ENCODE measurements at places on chromosomes 4 and X.
A peak's percentile ranks its signal among the peaks of the same experiment; 100 is the strongest.

GRCh38 chr4:175824076-175824475, 12.0 kb upstream of the GPM6A start:
- no peak for DNase-seq

- DNase-seq = no peak
These were observed 142.7 kb downstream of the TENM3 start for GRCh38 chr4:182385897-182386296.

DNA sequence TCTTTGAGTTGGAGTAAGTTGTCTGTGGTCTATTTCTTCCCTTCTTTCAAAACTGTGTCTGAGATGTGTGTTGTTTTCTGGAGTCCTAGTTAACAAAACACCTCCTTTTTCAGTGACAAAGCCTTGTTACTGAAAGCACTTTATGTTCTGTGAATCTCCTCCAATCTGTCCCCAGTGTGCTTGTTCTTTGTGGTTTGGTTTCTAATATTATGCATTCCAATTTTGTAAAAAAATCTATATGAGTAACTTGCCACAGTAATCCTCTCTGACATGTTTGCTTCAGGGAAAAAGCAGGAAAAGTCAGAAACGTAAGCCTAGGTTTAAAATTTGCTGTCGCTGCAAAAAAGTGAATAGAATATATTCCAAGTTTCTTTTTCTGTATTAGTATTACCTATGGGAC, 12.4 kb downstream of the PRRG1 start:
- DNase-seq = no peak

DNA sequence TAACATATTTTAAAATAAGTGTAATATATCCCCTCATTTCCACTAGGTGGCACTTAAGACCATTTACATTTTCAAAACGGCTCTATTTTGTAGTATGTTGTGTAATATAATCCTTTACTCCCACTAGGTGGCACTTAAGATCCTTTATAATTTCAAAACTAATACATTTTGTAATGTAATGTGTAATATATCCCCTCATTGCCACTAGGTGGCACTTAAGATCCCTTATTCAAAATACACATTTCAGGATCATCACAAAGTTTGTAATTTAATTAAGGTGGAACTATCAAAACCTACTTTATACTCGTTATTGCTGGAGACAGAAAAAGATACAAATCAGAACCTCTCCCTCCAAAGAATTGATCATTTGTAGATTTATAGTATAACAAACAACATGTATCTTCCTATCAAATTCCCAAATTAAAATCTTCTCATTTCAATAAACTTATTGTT, 132.5 kb downstream of the ARHGAP6 start:
- DNase-seq = peak; percentile 65

- no peak for DNase-seq
These were observed 575 bp downstream of the MAP7D2 start for GRCh38 chrX:20116087-20116576.

DNA sequence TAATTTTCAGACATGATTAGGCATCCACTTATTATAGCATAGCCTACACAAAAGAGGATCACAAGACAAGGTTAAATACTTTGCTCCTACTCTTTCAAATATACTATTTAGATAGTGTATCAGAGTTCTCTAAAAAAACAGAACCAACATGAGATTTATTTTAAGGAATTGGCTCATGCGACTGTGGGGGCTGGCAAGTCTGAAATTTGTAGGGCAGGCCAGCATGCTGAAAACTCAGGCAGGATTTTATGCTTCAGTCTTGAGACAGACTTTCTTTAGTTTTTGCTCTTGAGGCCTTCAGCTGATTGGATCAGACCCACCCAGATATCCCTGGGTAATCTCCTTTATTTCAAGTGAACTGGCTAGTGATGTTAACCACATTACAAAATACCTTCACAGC, 169.5 kb downstream of the MAML3 start:
- no peak for DNase-seq

GRCh38 chr4:33959519-33959918, 2284.8 kb downstream of the ARAP2 start:
- no peak for DNase-seq

DNA sequence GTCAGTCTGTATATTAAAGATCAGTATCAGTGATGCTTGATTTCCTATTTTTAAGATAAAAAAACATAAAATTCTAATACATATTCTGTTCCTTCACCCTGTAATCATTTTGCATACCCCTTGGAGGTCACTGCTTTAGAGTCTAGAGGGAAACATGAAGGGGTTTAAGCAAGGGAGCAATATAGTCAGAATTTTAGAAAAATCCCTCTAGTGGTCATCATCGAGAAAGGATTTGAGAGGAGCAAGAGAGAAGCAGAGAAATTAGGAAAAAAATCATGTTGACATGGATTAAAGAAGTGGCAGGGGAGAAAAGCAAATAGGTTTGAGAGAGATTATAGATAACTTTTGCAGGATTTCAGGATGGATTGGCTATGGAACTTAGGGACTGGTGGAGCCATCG, 11.1 kb downstream of the APEX2 start:
- no peak for DNase-seq

GRCh38 chr4:105470766-105471165, 3.1 kb downstream of the PPA2 start:
- no peak for DNase-seq

- DNase-seq = peak; percentile 53
These were observed 20.3 kb downstream of the MEPE start for GRCh38 chr4:87853108-87853507.

GRCh38 chr4:57492251-57492878, 382.2 kb upstream of the IGFBP7 start:
- no peak for DNase-seq

- peak; percentile 53 for DNase-seq
These were observed 1.6 kb downstream of the KDM6A start for GRCh38 chrX:44874420-44875184.

DNA sequence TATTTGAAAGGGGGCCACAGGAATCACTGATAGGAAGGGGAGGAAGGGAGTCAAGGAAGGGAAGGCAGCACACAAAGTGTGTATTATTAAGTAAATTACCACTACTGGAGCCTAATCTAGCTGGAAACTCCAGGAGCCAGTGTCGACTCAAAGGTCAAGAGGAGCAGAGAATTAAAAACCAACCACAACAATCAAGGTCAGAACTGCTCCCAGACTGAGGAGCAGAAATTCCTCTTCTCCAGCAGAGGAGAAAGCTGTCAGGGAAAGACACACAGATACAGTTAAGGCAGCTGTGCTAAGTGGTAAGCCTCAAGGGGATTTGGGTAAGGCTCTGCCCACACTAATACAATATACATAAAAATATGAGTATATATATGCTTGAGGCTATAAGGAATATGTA, 87.5 kb upstream of the PTPN13 start:
- no peak for DNase-seq

DNA sequence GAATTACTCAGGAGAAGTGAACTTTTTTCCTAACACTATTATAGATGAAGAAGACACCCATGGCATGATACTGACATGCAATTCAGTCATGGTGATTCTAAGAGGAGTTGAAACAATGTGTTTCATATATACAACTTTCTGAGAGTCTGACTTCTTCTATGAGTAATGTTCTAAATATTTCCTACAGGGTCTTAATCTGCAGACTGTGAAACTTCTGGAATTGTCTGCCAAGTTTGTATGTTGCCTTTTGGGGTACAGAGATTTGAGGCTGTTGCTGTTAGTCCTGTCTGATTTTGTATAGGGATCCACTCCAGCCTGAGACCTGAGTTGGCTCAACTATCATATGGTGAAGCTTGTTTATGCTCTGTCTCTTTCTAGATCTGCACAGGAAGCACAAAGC, 160.6 kb upstream of the GATB start:
- no peak for DNase-seq

GRCh38 chr4:89434364-89434988, 126.9 kb upstream of the GPRIN3 start:
- DNase-seq = peak; percentile 50

- DNase-seq = no peak
These were observed 8.9 kb downstream of the JADE1 start for GRCh38 chr4:128818442-128818841.

GRCh38 chr4:824461-825062, 1.4 kb downstream of the CPLX1 start:
- no peak for DNase-seq

DNA sequence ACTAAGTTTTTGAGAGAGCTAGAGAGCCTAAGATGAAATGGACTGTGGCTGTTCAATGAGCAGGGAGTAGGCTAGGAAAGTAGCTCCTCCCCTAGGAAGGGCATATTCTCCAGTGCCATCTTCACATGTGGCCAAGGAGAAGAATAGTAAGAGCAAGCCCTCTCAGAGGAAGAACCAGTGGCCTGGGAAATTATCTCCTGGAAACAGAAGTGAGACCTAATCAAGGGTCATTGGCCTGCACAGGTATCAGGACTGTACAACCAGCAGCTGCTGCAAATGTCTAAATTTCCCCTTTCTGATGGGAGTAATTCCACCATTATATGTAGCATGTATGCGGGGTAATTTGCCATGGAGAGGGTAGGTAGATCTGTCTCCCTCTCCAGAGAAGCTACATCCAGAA, 334.8 kb upstream of the RASGEF1B start:
- no peak for DNase-seq

- DNase-seq = no peak
These were observed 221.5 kb downstream of the PCDH18 start for GRCh38 chr4:137310593-137311490.
